ENCODE measurements at places on chromosomes 4 and X.

GRCh38 chr4:81523672-81524327 is 52.1 kb upstream of the RASGEF1B start:
- no peak for DNase-seq

- DNase-seq: no peak
Measured at GRCh38 chr4:87451537-87451936, 29.2 kb downstream of the NUDT9 start.

DNA sequence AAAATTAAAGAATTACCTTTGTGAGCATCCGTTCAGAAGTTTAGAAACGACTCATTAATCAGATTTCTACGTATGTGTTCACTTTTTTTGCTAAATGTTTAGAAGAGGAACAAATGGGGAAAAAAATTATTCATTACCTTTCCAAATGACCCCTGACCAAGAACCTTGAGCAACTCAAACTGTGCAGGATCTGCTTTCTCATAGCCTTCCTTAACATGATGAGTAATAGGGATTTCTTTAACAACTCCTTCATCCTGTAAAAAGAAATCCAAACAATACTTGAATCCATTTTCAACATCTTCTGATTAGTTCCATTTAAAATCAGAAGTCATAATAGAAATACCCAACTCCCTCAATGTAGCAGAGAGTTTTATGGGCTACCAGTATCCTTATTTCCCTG is 32.1 kb downstream of the RPS6KA6 start:
- DNase-seq: no peak

GRCh38 chr4:112523008-112523721 is 7.2 kb upstream of the NEUROG2 start:
- DNase-seq: no peak

DNA sequence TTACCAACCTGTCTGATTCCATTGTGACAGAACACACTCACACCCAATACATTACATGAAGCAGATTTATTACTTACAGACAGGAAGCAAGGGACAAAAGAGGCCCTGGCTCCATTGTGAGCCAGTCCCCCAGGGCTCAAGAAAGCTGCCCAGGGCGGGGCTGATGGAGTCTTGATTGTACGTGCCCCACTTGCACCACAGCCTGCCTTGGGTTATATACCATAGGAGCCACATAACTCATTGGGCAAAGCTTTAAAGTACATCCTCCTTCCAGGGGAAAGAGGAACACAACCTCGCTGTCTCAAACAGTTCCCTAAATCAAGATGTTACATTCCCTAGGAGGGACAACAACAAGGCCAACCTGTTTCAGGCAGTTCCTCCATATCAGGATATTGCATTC is 3.4 kb upstream of the ZRSR2 start:
- no peak for DNase-seq

GRCh38 chrX:39850630-39851152 is 247.1 kb downstream of the BCOR start:
- DNase-seq: no peak

GRCh38 chr4:16119981-16120380 is 36.2 kb upstream of the PROM1 start:
- DNase-seq: no peak

- DNase-seq: no peak
Measured at GRCh38 chr4:26175905-26176470, 144.8 kb upstream of the RBPJ start.

GRCh38 chr4:101865501-101866062 is 75.1 kb downstream of the BANK1 start:
- DNase-seq: no peak

GRCh38 chr4:4332529-4332928 is 42.5 kb downstream of the ZBTB49 start:
- no peak for DNase-seq

DNA sequence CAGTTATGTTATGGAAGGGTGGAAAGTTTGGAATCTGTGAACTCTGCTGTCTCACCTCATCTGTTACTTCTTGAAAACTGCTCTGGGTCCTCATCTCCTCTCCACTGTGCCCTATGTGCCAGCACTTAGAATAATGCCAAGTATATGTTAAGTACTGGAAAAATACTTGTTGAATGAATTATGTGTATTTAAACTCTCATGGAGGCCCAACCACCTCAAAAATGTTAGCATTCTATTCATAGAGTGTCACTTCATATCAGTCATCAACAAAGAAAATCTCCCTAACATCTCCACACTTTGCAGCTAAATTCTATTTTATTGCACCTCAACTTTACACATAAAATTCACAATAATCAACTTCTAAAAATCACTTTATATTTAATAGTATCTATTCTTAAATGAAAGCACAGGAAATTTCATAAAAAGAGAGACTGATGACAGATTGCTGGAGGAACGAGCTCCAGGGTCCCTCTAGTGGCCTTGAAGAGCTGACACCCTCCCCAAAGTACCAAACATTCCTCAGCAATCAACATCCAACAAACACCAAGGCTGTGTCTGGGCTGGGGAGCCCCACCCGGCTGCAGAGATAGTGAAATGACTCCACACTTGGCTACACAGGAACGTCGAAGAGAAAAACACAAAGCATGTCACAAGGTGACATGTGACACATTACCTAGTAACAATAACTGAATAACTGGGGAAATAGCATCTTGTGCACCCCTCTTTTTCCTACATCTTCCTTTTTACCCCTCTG is 45.8 kb downstream of the SLC39A8 start:
- peak; percentile 25 for DNase-seq

- no peak for DNase-seq
Measured at GRCh38 chrX:14873676-14874049, 442 bp downstream of the MOSPD2 start.

DNA sequence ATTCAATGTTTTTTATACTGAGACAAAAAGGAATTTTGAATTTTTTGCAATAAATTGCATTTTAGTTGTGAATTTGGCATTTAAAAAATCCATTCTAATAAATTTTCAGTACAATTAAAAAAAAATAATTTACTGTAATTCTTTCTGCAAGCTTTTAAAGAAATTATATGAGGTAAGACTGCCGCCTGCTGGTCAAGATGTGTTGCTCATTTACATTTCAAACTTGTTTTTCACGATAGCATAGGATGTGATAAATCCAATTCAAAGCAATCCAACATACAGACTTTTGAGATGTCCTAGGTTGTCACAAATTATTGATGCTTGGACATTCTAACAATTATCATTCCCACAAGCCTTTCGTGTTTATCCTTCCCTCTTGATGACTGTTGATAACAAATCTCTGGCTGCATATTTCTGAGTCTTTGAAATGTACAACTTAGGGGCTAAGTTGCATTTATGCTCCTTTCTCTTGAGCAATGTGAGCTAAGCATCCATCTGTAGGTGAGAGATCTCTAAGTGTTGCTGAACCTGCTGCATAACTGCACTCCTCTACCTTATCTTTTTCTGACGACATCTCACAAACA is 21.7 kb upstream of the MFAP3L start:
- DNase-seq: peak; percentile 57

DNA sequence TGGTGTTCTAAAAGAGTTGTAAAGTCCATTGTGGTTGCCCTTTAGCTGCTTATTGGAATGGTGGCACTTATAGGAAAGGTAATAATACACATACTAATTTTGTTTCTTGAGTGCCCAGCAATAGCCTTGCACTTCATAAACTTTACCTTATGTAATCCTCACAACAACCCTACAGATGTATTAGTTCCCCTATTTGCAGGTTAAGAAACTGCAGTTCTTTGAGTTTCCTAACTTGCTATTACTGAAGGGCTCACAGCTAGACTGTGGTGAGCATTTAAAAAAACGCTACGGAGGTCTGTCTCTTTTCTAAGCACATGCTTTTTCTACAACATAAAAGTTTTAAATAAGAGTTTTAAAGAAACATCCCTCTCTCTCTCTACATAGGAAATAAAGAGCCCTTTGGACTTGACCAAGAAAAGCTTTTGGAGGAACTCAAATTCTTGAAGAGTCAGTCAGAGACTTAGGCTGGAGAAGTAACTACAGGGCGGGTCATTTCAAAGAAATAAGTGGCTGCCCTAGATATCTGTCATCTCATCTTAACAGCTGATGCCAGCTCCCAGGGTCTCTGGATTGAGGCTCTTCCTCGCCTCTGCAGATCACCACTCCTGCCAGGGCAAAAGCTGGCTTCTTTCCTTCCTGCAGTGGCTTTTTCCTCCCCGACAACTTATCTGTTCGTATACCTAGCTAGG is 42.0 kb upstream of the FBXW7 start:
- no peak for DNase-seq

- DNase-seq: no peak
Measured at GRCh38 chrX:151563449-151563848, at the start of gene PASD1. Gene PASD1 (plus strand): TSS chrX:151563675. CDS start chrX:151601554, 37,879 bp downstream.

DNA sequence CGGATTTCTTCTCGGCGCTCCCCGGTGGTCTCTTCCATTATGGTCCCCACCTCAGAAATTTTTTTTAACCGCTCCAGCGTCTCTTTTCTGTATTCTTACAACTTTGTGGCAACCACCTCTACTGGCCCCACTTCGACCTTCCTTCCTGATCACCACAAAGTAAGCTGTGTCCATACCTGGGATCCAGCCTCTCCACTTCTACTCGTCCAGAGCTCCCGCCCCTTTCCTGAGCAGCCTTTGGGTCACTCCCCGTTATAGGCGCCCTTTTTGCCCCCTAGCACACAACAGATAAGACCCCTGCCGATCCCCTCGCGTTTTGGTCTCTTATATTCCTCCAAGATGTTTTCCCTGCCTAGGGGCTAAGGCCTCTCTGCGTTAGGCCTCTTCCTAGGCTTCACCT is 557 bp downstream of the PIGG start:
- no peak for DNase-seq

- peak; percentile 72 for DNase-seq
Measured at GRCh38 chr4:187606581-187606980, 389.0 kb upstream of the ZFP42 start.

- no peak for DNase-seq
Measured at GRCh38 chr4:154686838-154687237, 57.0 kb upstream of the LRAT start.

DNA sequence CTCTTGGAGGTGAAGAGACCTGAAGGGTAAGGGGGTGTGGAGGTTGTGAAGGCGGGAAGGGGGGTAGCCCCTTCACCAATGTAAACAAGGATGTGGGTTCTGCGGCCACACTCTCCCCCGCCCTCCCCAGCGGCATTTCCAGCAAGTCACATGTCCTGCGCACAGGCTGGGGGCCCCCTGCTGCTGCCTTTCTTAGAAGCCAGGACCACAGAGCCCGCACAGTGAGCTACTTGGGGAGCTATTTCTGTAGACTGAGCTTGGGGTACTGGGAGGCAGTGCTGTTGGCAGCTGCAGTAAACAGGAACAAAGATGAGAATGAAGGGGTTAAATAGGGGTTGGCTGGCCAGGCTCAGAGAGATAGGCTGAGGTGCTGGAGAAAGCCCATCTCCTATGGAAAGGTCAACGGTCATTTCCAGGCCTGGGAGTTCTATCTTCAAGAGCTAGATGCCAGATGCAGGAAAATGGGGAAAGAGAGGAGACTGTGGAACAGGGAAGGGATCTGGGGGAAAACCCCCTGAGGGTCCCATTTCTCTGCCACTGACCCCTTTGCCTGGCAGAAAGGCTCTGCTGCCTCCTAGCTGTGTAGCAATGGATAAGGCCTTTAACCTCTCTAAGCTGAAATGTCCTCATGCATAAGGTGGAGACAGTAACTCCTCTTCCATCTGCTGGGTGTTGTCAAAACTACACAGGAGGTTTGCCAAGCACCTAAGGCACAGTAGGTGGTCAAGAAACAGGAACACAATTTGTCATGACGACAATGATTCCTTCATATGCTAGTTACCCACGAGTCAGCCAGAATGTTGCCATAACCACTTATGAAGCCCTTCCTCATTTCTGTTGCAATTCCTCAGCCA is 18.5 kb upstream of the PIM2 start:
- DNase-seq: peak; percentile 44

- DNase-seq: no peak
Measured at GRCh38 chr4:183096276-183096965, 2.6 kb upstream of the WWC2 start.

DNA sequence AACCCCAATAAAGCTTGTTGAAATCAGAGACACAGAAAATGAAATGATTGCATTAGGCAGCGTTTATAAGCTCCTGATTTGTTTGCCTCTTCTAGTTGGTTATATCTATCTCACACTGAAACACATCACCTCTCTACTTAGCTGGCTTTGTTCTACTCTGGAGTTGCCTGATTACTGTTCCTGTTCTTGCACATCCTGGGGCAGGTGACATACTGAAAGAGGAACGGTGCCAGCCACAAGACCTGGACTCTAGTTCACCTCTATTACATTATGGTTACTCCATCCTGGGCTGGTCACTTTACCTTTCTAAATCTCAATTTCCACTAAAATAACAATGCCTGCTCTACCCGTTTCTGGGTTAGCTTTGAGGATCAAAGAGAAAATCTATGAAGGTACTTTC is 47.9 kb downstream of the TRIM2 start:
- no peak for DNase-seq

GRCh38 chr4:81946996-81947395 is 426.8 kb downstream of the HNRNPD start:
- DNase-seq: no peak

DNA sequence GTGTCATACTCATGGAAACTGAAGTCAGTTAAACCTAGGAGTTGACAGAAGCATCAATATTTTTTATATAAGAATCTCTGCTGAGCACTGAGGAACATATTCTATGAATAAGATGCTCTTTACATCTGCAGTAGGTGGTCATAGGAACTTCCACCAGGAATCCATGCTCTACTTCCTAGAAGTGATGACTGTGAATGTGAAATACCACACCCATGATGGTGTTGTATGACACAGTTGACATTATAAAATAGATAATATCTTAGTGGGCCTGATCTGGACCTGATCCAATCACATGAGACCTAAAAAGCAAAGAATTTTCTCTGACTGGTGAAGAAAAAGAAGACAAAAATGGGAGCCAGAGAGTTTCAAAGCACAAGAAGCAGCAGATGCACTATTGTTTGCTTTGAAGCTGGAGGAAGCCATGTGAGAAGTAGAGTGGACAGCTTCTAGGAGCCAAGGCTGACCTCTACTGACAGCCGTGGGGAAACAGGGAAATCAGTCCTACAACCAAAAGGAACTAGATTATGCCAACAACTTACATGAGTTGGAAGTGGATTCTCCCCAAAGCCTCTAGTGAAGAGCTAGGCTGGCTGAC is 68.6 kb upstream of the HS3ST1 start:
- DNase-seq: no peak

GRCh38 chrX:24982306-24982965 is 33.3 kb downstream of the ARX start:
- DNase-seq: no peak
